ENCODE measurements at places on chromosomes 16 and 17.
A peak's percentile ranks its signal among the peaks of the same experiment; 100 is the strongest.

DNA sequence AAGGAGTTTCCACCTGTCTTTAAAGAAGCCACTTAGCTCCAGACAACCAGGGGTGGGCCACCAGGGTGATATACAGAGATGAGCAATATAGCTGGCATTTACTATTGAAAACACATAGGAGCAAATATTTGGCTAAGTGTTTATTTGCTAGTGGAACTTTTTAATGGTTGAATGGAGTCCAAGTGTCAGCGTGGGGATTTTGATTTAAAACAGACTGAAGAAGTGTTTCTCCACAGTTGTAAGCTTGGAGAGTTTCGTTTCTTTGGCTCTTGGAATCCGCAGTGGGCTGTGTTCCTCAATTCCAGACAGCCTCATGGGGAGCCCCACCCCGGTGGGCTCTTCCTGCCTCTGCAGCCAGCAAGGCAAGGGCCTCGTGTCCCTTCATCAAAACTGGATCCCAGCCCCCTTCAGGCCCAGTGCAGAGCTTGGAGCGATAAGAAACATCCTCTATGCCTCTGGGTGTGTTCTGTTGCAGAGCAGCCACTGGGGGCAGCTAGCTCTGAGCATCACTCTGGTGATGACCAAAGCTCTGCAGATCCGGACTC, 36.1 kb downstream of the NOG start:
- H3K27ac ChIP-seq = no peak overlapping the region
- no peak overlapping the region for H3K4me3 ChIP-seq
- DNase-seq = no peak
- H3K27me3 ChIP-seq = peaks cover 4% of the 10 kb centered on the region
- H3K4me1 ChIP-seq = no peaks in the 10 kb centered on the region

GRCh38 chr16:66849021-66849420, 4.8 kb downstream of the CA7 start:
- peaks cover 21% of the 10 kb centered on the region for H3K4me1 ChIP-seq
- H3K36me3 ChIP-seq = no peaks in the 10 kb centered on the region
- peaks cover 23% of the 10 kb centered on the region for H3K27me3 ChIP-seq
- H3K27ac ChIP-seq = peak overlapping the region; percentile 75
- no peak for DNase-seq
- no peak overlapping the region for H3K4me3 ChIP-seq

GRCh38 chr16:84503751-84504395, 586 bp downstream of the MEAK7 start:
- DNase-seq = no peak
- H3K4me1 ChIP-seq = peaks cover 23% of the 10 kb centered on the region
- H3K4me3 ChIP-seq = peak overlapping the region; percentile 69

- H3K4me1 ChIP-seq = peaks cover 6% of the 10 kb centered on the region
- no peak overlapping the region for H3K4me3 ChIP-seq
- H3K36me3 ChIP-seq = peaks cover 46% of the 10 kb centered on the region
- DNase-seq = no peak
- H3K27ac ChIP-seq = no peak overlapping the region
Measured at GRCh38 chr16:46970089-46970488, 3.4 kb downstream of the DNAJA2 start.

- H3K27me3 ChIP-seq = no peaks in the 10 kb centered on the region
- H3K4me1 ChIP-seq = peaks cover 13% of the 10 kb centered on the region
Measured at GRCh38 chr16:87784812-87785211, 19.0 kb upstream of the KLHDC4 start.

- no peak overlapping the region for H3K4me3 ChIP-seq
- DNase-seq = no peak
- peaks cover 46% of the 10 kb centered on the region for H3K4me1 ChIP-seq
- peaks cover 16% of the 10 kb centered on the region for H3K36me3 ChIP-seq
- H3K27ac ChIP-seq = no peak overlapping the region
Measured at GRCh38 chr17:42525221-42525620, 10.8 kb upstream of the NAGLU start.

DNA sequence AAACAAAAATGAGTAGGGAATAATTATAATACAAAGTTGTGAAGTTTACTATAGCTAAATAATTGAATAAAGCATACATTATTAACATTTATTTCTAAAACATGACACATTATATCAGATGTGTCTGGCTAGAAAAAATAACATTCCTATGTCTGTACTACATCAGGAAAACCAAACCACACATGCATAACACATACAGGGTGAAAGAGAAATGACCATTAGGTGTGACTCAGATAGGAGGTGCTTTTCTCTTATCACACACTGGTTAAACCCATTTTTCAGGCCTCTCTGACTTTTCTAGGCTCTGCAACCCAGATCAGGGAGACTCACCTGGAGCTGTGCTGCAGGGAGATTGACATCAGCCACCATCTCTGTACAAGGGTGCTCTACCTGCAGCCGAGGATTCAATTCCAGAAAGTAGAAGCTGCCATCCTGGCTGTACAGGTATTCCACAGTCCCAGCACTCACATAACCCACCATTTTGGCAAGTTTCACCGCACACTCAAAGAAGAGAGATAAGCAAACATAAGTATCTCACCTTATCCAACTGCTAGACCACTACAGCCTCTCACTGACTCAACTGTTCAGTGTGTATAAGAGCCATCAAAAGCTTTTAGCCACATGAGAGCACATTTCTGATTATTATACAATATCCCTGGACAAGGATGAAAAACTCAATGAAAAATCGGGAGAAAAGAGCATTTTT, 116.6 kb upstream of the C17orf78 start:
- H3K4me3 ChIP-seq = no peak overlapping the region
- no peaks in the 10 kb centered on the region for H3K4me1 ChIP-seq
- H3K27me3 ChIP-seq = no peaks in the 10 kb centered on the region
- no peak for DNase-seq
- no peak overlapping the region for H3K27ac ChIP-seq

DNA sequence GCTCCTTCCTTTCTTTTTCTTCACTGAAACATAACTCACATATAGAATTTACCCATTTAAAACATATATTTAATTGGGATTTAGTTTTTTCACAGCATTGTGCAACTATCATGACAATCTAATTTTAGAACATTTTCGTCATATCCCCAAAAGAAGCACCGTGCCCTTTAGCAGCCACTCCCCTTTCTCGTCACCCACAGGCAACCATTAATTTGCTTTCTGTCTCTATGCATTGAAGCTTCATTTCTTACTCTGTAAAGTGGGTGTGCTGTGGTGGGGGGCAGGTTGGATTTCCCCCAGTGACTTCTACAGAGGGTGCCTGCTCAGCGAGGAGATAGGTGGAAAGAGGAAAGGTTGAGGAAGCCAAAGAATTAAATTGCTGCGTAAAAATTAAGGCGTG, 35.8 kb downstream of the MRC2 start:
- H3K4me1 ChIP-seq = no peaks in the 10 kb centered on the region
- no peak overlapping the region for H3K4me3 ChIP-seq
- H3K27me3 ChIP-seq = no peaks in the 10 kb centered on the region
- no peak overlapping the region for H3K27ac ChIP-seq

DNA sequence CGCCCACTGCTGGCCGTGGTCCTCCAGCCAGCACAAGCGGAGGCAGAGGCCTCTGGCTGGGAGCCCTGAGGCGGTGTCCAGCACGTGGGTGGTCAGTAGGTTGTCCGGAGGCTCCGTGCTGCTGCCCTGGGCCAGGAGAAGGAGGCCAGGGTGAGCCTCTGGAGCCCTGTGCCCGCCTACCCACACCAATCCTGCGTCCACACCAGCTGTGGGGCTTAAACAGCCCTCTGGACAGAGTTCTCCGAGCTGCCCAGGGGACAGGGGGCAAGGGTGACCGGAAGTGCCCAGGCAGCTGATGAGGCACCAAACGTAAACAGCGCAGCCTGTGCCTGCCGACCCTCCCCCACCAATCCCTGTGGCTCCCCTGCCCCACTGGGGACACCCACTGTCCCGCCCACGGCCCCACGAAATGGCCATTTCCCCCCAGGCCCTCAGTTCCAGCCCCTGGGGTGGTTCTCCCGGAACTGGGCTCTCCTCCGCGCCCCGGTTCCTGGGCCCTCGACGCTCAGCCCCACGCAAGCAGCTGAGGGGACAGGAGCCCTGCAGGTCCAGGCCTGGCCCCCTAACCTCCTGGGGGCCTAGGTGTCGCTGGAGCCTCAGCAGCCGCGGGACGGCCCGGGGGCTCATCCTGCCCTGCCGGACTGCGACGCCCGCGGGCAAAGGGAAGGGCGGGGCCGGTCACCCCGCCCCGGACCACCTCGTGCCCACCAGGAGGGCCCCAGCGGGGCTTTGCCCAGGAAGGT, 27.9 kb upstream of the DBNDD1 start:
- H3K27me3 ChIP-seq = peaks cover 3% of the 10 kb centered on the region
- peaks cover 12% of the 10 kb centered on the region for H3K4me1 ChIP-seq
- no peak overlapping the region for H3K27ac ChIP-seq

- no peak overlapping the region for H3K4me3 ChIP-seq
- DNase-seq = no peak
- peaks cover 28% of the 10 kb centered on the region for H3K36me3 ChIP-seq
- H3K27me3 ChIP-seq = peaks cover 5% of the 10 kb centered on the region
Measured at GRCh38 chr16:30004811-30005242, 6.0 kb downstream of the DOC2A start.

- no peaks in the 10 kb centered on the region for H3K36me3 ChIP-seq
- no peak overlapping the region for H3K4me3 ChIP-seq
- no peak overlapping the region for H3K27ac ChIP-seq
- no peaks in the 10 kb centered on the region for H3K4me1 ChIP-seq
- H3K27me3 ChIP-seq = no peaks in the 10 kb centered on the region
- no peak for DNase-seq
Measured at GRCh38 chr17:27360507-27360906, 66.6 kb downstream of the WSB1 start.

GRCh38 chr16:55842369-55843104, 9.6 kb upstream of the CES1 start:
- DNase-seq = peak; percentile 9
- no peaks in the 10 kb centered on the region for H3K4me1 ChIP-seq
- no peak overlapping the region for H3K27ac ChIP-seq
- no peaks in the 10 kb centered on the region for H3K27me3 ChIP-seq
- H3K36me3 ChIP-seq = no peaks in the 10 kb centered on the region
- no peak overlapping the region for H3K4me3 ChIP-seq

GRCh38 chr16:9837481-9837880, 344.7 kb downstream of the GRIN2A start:
- no peak for DNase-seq
- no peaks in the 10 kb centered on the region for H3K4me1 ChIP-seq
- no peaks in the 10 kb centered on the region for H3K36me3 ChIP-seq

DNA sequence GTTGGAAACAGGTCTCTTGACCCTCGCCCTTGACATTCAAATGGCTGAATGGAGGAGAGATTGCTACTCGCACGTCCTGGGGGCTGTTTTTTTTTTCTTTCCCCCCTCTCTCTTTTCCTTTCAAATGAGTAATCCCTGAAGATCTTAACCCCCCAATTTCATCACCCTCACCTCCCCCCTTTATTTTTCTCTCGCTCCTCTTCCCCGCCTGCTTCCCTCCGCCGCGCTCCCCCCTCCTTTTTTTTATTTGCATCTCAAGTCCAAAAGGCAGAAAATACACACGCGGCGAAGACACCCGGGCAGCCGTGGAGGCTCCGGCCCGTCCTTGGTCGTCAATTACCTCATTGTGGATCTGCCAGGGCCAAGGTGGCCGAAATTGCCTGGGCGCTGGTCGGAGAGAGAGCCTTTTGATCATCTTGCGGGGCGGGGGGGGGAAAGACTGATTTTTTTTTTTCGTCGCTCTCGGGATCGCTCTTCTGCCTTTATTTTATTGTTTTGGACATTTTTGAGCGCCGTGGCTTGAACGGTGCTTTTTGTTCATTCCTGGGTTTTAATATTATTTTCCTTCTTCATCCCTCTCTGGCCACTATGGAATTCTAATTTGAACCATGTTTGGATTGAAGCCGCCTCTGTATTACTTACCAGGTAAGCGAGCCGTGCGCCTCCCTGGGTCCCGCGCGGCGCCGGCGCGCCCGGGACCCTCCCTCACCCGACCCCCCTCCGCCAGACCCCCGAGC, 57.2 kb upstream of the GSE1 start:
- H3K27me3 ChIP-seq = no peaks in the 10 kb centered on the region
- H3K4me3 ChIP-seq = peak overlapping the region; percentile 65
- no peaks in the 10 kb centered on the region for H3K36me3 ChIP-seq
- peak overlapping the region; percentile 73 for H3K27ac ChIP-seq
- DNase-seq = peak; percentile 74

DNA sequence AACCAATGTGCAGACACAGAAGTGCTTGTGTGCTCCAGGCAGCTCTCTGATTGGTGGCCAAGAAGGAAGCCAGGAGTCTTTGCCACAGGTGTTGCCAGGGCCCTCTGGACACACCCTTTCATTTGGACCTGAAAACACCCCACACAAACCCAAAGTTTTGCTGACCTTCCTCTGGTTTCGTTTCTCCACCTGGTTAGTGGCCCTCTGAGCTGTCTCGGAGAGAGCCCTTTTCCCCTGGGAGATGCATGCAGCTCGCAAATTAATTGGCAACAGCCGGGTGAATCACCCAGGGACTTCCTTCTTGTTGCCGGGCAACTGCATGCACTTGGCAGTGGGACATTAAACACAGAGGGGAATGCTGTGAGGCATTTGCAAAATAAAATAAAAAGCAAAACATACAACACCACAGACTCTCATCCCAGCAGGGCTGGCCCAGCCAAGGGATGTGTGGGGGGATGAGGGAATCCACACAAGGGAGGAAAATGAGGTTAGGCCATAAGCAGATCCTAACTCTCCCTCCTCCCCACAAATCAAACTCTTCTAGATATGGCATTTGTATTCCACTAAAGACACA, 286.6 kb downstream of the SOX9 start:
- no peaks in the 10 kb centered on the region for H3K27me3 ChIP-seq
- H3K4me3 ChIP-seq = no peak overlapping the region
- no peaks in the 10 kb centered on the region for H3K36me3 ChIP-seq
- H3K4me1 ChIP-seq = peaks cover 68% of the 10 kb centered on the region
- peak overlapping the region; percentile 68 for H3K27ac ChIP-seq
- DNase-seq = peak; percentile 72

DNA sequence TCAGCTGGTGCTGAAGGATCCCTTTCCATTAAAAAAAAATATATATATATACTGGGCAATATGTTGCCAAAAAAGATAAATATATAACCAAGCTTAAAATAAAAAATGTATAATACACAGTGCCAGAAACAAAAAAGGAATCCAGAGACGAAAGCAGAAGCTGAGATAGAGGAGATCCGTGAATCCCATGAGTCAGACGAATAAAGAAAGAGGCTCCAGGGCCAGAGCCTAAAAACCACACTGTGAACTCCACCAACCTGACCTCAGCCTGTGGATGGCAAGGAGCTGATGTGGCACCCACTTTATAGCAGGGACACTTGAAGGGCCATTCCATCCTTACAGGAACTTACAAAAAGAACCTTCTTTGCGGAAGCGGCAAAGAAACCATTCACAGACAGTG, 34.8 kb downstream of the PITPNM3 start:
- no peak overlapping the region for H3K4me3 ChIP-seq
- no peak overlapping the region for H3K27ac ChIP-seq
- no peaks in the 10 kb centered on the region for H3K4me1 ChIP-seq
- H3K27me3 ChIP-seq = no peaks in the 10 kb centered on the region

Measured in large intestine (tissue), 12 donors.